ENCODE measurements at places on chromosomes 1 and 21.

DNA sequence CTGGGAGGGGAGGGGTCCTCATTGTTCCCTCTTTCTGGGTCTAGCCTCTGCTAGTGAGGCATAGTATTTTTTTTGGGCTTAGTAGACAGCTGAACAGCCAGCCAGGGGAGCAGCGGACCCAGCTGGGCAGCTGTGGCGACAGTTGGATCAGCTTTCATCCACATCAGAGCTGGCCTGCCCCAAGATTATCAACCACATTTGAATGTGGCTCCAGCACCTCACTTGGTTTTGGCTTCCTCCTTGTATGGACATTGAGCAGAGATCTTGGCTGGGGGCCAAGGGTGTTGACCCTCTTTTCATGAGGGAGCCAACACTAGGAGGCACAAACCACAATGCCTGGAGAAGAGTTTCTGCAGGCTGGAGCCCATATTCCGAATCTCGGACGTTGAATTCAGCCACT is 25.0 kb downstream of the WNT4 start:
- peak; percentile 35 for DNase-seq

- no peak for DNase-seq
These were observed 14.9 kb upstream of the HMGCS2 start for GRCh38 chr1:119783354-119784185.

DNA sequence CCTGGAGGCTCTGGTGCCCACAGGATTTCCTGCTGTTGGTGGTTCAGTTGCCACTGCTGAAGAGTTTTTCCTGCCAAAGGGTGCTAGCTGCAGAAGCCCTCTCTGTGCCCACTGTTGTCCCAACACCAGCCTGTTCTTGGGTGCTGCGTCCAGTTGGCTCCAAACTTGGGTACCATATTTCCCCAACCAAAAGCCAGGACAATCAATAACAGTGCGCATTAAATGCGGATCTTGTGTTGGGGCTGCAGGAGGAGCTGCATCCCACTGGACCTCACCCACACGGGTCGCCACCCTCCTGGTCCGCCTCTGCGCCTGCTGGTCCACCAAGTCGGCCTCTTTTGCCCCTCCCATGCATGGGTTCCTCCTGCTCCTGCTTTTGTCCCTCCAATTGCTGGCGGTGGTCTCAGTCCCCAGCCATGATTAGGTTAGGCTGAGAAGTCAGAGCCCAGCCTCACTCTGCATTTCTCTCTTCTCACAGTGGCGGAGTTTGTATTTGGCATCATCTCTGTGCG is 9.8 kb downstream of the ABCG1 start:
- no peak for DNase-seq

GRCh38 chr1:29162476-29163138 is 19.1 kb downstream of the SRSF4 start:
- DNase-seq = no peak

GRCh38 chr21:34612557-34612956 is 2.4 kb downstream of the RCAN1 start:
- DNase-seq = no peak

GRCh38 chr1:43653339-43653738 is 3.4 kb downstream of the KDM4A start:
- DNase-seq = no peak

GRCh38 chr1:241894016-241894415 is 46.0 kb downstream of the EXO1 start:
- no peak for DNase-seq

- DNase-seq = no peak
These were observed 6.6 kb upstream of the VWA5B1 start for GRCh38 chr1:20284046-20284445.

GRCh38 chr1:220796530-220796929 is 9.8 kb downstream of the MTARC1 start:
- no peak for DNase-seq

- no peak for DNase-seq
These were observed 26.3 kb upstream of the RGS18 start for GRCh38 chr1:192131914-192132313.

DNA sequence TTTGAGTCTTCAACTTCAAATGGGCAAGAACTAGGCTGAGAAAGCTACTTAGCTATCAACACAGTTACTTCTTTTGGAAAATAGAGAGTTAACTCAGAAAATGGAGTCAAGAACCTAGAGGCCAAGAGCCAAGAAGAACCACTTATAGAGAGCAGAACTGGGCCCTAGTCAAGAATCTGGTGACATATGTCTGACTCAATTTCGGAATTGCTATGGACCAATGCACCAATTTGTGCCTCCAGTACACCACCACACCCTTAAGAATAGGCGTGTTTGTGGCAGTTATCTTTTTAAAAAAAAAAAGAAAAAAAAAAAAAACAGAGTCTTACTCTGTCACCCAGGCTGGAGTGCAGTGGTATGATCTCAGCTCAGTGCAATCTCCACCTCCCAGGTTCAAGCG is 7.8 kb downstream of the S100A2 start:
- DNase-seq = no peak

DNA sequence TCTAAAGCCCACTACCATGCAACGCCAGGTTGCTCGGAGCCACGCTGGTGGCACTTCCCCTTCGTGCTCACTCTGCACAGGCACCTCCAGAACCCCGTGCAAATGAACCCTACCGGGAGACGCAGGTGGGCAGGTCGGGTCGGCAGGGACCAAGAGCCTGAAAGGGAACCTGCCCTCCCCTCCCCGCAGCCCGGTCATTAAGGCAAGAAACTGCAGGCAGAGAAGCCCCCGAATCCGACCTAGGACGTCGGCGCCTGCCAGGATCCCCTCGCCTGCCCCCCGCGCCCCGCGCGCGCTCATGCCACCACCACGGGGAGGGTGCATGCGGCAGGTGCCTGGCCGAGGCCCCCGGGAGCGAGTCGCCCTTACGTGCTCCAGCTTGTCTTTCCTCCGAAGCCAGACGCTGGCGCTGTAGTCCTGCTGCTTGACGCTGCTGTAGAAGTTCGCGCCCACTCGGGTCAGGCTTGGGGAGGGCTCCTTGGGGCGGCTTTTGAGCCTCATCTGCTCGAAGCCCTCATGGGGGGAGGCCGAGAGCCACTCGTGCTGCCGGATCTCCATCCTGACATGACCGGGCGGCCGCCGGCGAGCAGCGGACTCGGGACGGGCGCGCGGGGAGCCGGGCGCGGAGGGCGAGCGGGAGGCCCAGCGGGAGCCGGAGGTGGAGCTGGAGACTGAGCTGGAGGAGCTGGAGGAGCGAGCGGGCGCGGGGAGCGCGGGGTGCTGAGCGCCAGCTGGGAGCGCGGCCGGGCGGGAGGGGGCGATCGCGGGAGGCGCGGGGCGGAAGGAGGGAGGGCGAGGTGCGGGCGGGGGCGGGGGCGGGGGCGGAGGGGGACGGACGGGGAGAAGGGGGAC is 552 bp downstream of the PLD5 start:
- peak; percentile 6 for DNase-seq

DNA sequence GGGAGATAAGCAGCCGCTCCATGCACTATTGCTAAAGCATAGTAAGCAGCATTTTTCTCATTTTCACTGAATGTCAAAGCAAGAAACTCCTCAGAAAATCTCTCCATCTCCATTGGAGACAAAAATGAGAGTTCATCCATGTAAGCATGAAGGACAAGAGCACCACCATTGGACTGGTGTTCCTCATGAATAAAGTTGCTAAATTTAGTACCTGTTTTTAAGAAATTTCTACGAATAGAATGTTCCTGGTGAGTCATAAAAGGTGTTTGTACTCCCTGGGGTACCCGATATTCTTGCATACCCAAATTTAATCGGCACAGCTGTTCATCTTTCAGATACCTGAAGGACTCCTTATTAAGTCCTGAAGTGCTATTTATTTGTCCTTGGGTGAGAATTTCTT is 14.8 kb downstream of the RSBN1 start:
- DNase-seq = no peak

DNA sequence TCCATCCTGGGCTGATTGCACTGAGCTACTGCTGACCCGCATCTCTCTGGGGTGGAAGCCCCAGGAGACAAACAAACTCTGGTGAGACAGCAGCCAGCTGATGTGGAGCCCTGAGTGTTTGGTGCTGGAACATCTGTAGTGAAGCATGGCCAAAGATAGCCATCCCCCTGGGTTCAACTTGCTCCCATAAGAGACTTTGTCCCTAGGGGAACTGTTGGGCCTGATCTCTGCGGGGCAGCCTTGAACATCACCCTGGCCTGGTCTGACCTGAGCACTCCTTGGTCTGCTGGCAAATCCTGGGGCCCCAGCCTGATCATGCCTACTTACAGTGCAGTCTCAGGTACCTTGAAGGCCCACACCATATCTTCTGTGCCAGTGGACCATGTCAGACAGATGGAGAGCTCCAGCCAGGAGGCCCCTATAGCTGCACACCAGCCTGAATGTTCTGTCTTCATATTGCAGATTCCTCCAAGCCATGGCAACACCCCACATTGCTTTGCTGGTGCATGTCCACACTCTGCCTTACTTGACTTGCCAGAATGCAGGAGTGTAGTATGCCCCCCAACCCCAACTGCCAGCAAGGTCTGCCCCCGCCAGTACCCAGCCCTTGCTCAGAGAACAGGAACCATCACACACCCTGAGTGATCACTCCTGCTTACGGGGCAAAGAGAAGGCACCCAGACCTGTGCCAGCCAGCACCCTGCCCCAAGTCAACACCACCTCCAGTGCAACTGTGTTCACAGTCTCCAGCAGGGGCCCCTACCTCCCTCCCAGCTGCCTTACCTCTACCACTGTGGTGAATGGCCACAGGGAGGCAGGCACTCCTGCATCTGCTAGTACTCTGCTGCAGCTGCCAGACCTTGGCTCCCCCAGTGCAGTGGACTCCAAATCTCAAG is 690.5 kb upstream of the NR5A2 start:
- no peak for DNase-seq

DNA sequence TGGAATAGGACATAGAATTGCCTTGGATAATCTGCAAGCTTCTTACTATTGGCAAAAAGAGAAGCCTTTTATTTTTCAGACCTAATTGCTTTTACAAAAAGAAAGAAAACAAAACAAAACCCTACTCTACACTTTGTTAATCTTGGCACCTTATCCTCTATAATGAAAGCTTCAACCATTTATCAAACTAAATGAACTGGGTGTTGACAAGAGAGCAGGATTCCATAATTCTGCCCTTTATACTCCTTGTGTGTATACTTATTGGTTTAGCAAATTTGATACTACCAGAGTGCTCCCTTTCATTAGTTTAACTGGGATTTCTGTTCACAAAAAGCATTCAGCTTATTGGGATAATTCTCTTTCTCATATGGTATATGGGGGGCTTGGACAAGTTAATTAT is 3.0 kb upstream of the TMCC2 start:
- no peak for DNase-seq

DNA sequence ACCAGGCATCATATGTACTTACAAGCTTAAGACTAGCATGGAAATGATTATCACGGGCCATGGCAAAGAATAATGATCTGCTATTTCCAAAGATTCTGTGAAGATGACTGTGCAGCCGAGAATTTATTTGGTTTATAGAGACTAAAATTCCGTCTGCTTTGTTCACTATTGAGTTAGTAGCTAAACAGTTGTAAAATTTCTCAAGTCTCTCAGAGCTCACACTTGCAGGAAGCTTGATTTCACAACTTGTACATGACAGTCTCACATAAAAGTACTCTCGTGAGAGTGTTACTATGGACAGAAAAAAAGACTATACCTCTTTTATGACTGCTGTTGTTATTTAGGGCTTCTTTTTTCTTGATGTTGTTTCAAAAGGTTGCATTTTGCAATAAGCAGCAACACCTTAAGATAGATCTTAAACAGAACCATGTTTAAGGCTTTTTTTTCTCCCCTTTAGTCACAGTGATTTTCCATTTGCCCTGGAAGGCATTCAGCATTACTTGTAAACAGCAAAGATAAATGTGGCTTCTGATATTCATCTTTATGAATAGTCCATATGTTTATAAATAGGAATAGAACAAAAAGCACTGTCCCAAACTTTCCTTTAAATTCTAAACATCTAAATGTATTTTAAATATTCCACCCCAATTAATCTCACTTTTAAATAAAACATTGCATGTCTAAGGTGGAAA is 24.8 kb downstream of the ST6GALNAC5 start:
- no peak for DNase-seq

GRCh38 chr1:1768249-1768992 is 9.8 kb downstream of the NADK start:
- DNase-seq = no peak

DNA sequence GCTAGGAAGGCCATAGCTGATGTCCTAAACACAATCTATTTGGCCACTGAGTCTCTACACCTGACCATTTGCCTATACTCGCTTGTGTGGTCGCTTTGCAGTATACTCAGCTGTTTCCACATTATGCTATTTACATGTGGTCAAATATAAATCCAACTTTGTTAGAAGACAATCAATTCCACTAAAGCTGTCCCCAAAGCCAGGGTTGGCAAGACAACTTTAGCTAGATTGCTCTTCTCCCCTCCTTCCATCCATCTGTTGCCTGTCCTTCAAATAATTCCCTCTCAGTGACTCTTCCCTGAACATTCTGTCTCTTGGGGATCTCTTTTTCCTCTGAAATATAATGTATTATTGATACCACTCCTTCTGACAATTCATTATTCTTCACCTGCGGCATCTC is 30.1 kb downstream of the AVPR1B start:
- no peak for DNase-seq

GRCh38 chr1:7295946-7296345 is 475.1 kb upstream of the VAMP3 start:
- no peak for DNase-seq

DNA sequence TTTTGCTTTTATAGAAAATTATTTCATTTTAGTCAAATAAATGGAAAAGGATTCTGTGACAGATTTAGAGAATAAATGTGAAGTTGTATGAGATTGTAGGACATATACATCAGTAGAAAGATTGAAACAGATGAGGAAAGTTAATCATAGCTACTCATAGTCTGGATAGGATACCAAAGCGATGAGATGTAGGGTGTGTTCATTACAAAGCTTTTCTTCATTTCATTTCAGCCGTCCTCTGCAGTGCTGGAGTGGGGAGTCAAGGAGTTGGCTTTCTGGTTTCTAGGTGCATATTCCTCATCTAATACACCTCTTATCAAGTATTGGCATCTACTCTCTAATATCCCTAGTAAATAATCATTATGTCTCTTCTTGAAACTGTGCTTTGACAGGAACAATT is 149.5 kb upstream of the NEGR1 start:
- no peak for DNase-seq

DNA sequence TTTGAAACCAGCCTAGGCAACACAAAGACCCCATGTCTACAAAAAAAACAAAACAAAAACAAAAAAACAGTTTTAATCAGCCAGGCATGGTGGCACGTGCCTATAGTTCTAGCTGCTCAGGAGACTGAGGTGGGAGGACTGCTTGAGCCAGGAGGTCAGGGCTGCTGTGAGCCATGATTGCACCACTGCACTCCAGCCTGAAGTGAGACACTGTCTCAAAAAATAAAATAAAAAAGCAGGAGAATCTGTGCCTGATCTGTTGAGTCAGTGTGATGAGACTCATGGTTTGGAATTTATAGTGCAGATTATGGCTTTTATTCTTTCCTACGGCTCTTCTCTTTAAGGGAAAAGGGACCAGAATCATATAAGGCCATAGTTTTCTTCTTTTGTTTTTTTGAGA is 16.5 kb downstream of the TRIT1 start:
- no peak for DNase-seq

DNA sequence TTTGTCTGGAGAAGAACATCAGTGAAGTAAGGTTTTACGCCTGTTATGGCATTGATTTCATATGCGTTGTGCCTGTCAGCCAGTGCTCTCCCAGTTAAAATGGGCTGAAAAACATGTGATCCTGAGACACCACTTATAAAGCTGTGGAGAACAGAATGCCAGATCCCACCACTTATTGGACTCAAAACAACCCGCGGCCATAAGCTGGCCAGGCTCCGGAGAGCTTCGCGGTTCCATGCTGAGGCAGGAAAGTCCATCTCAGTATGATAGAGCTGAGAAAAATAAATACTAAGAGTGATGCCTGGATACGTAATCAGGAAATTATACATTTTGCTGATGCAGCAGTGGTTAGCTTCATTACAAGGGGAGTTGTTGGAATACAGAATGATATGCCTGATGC is 5.1 kb downstream of the APOBEC4 start:
- no peak for DNase-seq
